Hematopoietic multipotent progenitor cell treated with erythropoietin and hydrocortisone succinate and interleukin-3 and kit ligand, for 4 days (in vitro differentiated cells): ENCODE measurements at places on chromosomes 16 and 17.

- peak; percentile 59 for DNase-seq
Observed at GRCh38 chr17:6677158-6677831, 25.7 kb downstream of the C17orf100 start.

GRCh38 chr16:80573700-80574120, 32.9 kb downstream of the DYNLRB2 start:
- DNase-seq: no peak

DNA sequence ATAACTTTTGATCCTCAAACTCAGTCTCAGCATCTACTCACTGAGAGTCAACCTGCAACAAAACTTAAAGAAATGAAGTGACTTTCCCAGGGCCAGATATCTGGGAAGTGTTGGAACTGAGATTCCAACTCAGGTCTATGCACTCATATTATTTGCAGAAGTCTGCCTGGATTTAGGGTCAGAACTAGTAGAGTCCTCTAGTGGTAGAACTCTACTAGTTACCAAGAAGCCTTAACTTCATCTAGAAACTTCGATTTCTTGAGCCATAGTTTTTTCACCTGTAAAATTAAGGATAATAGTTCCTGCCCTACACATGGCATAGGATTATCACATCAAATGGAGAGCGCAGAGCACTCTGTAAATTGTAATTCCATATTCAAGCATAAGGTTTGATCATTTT, 23.4 kb upstream of the KRT24 start:
- DNase-seq: peak; percentile 7

DNA sequence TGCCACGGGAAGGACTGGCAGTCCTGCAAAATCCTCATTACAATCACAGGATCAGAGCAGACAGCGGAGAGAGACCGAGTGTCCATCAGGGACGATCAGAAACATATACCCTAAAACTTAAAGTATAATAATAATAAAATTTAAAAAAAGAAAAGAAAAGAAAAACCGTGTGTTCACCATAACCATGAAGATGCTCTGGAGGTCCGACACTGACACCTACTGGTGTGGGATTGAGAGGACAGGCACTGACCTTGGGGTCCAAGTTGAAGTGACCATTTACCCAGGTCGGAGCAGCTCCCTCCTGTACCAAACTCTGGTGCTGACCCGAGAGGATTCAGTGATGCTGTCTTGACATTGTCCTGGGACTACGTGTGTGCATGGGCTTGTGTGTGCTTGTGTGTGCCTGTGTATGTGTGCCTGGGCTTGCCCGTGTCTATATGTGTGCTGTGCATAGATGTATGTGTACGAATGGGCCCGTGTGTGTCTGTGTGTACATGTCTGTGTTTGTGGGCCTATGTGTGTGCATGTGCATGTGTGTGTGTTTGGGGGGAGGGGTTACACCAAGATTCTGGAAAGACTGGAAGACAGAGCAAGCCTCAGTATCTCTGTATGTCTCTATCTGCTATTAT, 10.0 kb upstream of the CD300LD start:
- peak; percentile 73 for DNase-seq

GRCh38 chr17:66462010-66462409, 159.6 kb downstream of the PRKCA start:
- no peak for DNase-seq

DNA sequence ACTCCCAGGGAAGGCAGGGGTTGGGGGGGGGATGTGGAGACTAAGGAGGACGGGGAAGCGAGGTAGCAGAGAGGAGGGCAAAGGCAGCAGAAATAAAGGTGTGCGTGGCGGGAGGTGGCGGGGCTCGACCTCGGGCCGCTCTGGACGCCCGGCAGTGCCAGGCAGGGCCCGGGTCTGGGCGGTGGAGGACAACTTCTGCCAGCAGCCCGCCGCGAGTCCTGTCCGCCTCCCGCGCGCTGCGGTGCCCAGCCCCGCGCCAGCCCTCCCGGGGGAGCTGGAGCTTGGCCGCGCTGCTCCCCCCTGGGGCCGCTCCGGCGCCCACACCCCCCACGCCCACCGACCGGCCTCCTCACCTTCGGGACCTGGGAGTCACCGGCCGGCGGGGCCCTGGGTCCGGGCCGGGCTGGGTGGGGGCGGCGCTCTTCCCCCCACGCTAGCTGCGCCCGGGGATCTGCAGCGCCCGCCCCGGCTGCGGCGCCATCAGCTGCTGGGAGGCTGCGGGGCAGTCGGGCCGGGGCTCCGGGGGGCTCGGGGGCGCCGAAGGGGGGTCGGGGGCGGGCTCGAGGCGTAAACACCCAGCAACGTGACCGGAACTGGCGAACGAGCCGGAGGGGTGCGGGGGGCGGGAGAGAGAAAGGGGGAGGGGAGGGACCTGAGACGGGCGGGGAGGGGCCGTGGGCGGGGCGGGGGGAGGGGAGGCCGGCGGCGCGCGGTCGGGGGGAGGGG, at the start of gene CCDC92B:
TSS of gene CCDC92B (minus strand) at position 595 of the 726 bp plus-strand sequence. CDS start 14,507 bp downstream, outside the sequence.
- no peak for DNase-seq

- no peak for DNase-seq
Observed at GRCh38 chr16:62907562-62907961, 871.3 kb upstream of the CDH8 start.

GRCh38 chr16:83952940-83953795, at the start of gene OSGIN1:
Gene OSGIN1, plus strand, starts transcription at chr16:83953240. Its CDS starts 4,432 bp downstream, at chr16:83957672.
- DNase-seq: peak; percentile 96
